ENCODE measurements at places on chromosomes 12 and 14.

DNA sequence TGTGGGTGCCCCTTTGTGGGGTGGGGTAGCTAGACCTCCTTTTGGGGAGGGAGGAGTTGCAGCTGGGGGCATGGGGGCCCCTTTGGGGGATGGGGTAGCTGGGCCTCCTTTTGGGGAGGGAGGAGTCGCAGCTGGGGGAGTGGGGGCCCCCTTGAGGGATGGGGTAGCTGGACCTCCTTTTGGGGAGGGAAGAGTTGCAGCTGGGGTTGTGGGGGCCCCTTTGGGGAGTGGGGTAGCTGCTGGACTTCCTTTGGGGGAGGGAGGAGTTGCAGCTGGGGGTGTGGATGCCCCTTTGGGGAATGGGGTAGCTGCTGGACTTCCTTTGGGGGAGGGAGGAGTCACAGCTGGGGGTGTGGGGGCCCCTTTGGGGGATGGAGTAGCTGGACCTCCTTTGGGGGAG is 7.0 kb downstream of the NACA start:
- no peak overlapping the region for H3K4me3 ChIP-seq
- H3K36me3 ChIP-seq = peaks cover 87% of the 10 kb centered on the region
- H3K27ac ChIP-seq = no peak overlapping the region
- no peaks in the 10 kb centered on the region for H3K27me3 ChIP-seq

- H3K27ac ChIP-seq = no peak overlapping the region
- no peaks in the 10 kb centered on the region for H3K27me3 ChIP-seq
- DNase-seq = no peak
- H3K36me3 ChIP-seq = peaks cover 3% of the 10 kb centered on the region
- peaks cover 9% of the 10 kb centered on the region for H3K4me1 ChIP-seq
These were observed 56.5 kb downstream of the KDM2B start for GRCh38 chr12:121524196-121524916.

DNA sequence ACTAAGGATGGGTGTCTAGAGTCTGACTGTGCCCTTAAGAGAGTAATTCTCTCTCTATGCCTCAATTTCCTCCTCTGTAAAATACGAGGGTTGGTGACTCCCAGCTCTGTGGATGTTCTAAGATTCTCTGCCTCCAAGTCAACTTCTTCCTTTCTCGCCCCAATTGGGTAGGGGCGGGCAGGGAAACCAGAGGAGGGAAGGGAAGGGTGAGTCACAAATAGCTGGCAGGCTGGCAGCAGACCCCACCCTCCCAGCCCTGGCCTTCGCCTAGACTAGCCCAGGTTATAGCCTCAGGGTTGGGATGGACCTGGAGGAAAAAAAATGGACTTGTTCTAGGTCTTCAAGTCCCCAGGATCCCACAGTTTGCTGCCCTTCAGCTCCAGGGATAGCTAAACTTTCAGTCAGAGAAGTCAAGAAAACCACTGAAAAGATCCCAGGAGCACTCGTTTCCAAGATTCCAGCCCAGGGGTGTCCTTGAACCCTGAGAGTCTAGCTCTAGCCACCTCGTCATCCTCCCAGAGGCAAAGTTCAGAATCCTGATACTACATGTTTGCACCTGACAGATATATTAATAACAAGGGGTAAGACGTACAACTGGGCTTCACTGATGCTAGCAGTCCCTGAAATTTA is 2.3 kb downstream of the DGKA start:
- peaks cover 70% of the 10 kb centered on the region for H3K36me3 ChIP-seq
- H3K27me3 ChIP-seq = no peaks in the 10 kb centered on the region
- no peak for DNase-seq
- H3K4me1 ChIP-seq = peaks cover 65% of the 10 kb centered on the region

GRCh38 chr14:67527756-67528155 is 5.3 kb upstream of the PLEKHH1 start:
- no peak overlapping the region for H3K4me3 ChIP-seq
- peaks cover 25% of the 10 kb centered on the region for H3K27me3 ChIP-seq

GRCh38 chr12:10716277-10716676 is 6.8 kb downstream of the YBX3 start:
- H3K36me3 ChIP-seq = peaks cover 72% of the 10 kb centered on the region
- H3K4me3 ChIP-seq = no peak overlapping the region
- peaks cover 55% of the 10 kb centered on the region for H3K4me1 ChIP-seq
- DNase-seq = no peak
- H3K27ac ChIP-seq = no peak overlapping the region
- no peaks in the 10 kb centered on the region for H3K27me3 ChIP-seq

DNA sequence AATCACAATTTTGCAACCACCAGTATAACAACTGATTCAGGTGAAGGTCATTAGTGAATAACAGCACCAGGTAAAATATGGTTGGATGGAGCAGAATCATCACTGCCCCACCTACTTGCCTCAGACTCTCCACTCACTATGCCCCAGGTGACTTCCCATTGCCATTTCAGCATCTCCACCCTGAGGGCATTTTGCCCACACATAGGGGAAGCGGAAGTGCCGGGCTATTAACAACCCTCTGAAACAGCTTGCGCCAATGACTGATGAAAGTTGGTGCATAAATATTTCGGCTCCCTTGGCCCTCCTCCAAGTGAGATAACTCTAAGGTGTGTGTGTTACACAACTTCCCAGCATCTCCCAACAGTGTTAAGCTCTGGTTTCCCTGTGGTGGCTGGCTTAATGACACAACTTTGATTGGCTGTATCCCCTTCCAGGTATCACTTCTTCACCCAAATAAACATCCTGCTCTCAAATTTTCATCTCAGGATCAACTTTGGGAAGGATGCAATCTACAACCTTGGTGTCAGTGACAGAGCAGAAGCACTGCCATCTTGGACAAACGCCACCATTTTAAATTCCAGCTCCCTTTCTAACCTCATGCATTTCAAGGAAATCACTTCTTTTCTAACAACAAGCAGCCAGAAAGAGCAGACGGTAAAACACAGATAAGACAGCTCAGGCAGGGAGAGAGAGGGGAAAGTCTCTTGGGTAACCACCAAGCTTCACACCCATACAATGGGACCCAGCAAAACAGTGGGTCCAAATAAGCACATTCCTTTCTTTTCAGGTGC is 73.6 kb upstream of the PPP2R5C start:
- H3K27ac ChIP-seq = no peak overlapping the region
- no peak for DNase-seq
- H3K4me3 ChIP-seq = no peak overlapping the region
- no peaks in the 10 kb centered on the region for H3K4me1 ChIP-seq
- peaks cover 4% of the 10 kb centered on the region for H3K27me3 ChIP-seq

GRCh38 chr12:121992059-121992879 is 29.4 kb upstream of the BCL7A start:
- peak overlapping the region; percentile 54 for H3K4me3 ChIP-seq
- no peaks in the 10 kb centered on the region for H3K36me3 ChIP-seq
- H3K4me1 ChIP-seq = peaks cover 17% of the 10 kb centered on the region
- peak overlapping the region; percentile 88 for H3K27ac ChIP-seq
- peaks cover 1% of the 10 kb centered on the region for H3K27me3 ChIP-seq

DNA sequence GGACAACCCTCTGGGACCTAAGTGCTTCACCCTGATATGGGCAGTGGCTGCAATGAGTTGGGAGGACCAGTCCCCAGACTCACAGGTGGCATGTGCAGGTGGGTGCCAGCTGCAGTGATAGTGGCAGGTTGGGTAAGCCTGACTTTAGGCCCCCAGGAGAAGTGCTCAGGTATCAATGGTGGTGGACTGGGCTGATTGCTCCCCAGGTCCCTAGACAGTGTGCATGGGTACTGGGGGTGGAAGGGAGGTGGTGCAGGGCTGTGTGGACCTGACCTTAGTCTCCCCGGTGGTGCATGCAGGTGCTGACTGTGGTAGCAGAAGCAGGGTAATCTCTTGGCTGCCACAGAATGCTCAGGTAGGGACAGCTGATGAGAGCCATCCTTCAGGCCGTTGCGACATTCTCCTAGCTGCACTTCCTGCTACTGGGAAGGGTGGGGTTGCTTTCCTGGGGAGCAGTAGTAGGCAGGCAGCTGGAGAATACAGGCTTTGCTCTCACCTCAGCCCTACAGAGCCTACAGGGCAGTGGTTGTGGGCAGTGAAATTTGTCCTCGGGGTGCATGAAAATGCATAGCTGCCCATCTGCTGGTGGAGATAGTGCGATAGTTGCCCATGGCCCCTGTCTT is 33.3 kb upstream of the CCND2 start:
- peaks cover 11% of the 10 kb centered on the region for H3K27me3 ChIP-seq
- H3K4me3 ChIP-seq = no peak overlapping the region
- DNase-seq = no peak
- no peaks in the 10 kb centered on the region for H3K4me1 ChIP-seq

DNA sequence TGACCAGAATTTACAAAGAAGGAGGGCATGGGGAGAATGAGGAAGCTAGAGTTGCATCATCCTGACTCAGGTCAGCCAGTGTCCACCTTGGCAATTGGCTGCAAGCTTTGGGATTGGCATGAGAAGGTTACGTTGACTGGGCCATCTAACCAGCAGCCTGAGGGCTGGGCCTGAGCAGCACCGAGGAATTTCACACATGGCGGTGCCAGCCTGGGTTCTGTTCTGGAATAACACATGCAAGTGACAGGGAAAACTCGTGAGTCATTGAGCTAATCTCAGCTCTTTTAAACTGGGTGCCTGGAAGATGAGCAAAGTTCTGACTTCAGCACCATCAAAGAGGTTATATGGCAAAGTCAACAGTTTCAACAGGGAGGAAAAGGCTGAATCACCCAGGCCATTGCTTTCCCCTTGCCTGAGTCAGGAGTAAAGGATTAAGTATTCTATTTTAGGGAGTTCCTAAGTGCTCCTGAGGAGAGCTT is 543.2 kb upstream of the TBX3 start:
- H3K4me1 ChIP-seq = no peaks in the 10 kb centered on the region
- H3K27me3 ChIP-seq = no peaks in the 10 kb centered on the region
- no peaks in the 10 kb centered on the region for H3K36me3 ChIP-seq
- H3K27ac ChIP-seq = no peak overlapping the region

- H3K36me3 ChIP-seq = no peaks in the 10 kb centered on the region
- H3K27me3 ChIP-seq = no peaks in the 10 kb centered on the region
- no peaks in the 10 kb centered on the region for H3K4me1 ChIP-seq
- H3K4me3 ChIP-seq = no peak overlapping the region
- DNase-seq = no peak
These were observed 99.6 kb downstream of the LIN7A start for GRCh38 chr12:80838024-80838658.

DNA sequence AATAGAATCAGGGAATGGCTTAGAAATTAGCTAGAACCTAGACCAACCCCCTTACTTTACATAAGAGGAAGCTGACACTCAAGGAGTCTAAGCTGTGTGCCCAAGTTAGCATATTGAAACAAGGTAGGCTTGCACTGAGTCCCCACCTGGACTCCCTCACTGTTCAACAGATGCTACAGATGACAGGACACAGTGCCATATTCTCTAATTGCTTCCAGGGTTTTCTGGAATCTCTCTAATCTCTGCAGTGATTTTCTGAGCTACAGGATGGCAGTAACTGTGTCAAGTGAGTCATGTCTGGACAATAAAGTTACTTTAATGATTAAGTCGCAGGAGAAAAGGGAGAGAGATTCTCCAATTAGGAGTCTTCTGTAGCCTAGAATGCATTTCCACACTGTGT is 35.8 kb downstream of the AKAP6 start:
- H3K36me3 ChIP-seq = no peaks in the 10 kb centered on the region
- peaks cover 2% of the 10 kb centered on the region for H3K27me3 ChIP-seq
- no peak overlapping the region for H3K27ac ChIP-seq
- no peak overlapping the region for H3K4me3 ChIP-seq
- DNase-seq = no peak

DNA sequence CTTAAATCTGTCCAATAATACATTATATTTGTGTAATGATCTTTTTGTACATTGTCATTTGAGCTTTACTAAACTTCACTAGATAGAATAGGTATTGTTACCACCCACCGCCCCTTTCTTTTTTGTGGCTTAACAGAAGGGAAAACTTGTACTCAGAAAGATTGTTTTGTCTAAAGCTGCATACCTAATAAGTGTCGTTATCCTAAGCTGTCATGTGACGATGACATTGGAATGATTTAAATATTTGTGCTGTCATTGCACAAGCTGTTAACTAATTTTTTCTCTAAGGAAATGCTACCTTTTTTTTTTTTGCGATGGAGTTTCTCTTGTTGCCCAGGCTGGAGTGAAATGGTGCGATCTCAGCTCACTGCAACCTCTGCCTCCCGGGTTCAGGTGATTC is 3.6 kb downstream of the DIP2B start:
- H3K36me3 ChIP-seq = peaks cover 7% of the 10 kb centered on the region
- DNase-seq = no peak
- H3K27me3 ChIP-seq = no peaks in the 10 kb centered on the region
- H3K4me1 ChIP-seq = peaks cover 53% of the 10 kb centered on the region

- DNase-seq = no peak
- no peak overlapping the region for H3K4me3 ChIP-seq
- no peaks in the 10 kb centered on the region for H3K27me3 ChIP-seq
- no peaks in the 10 kb centered on the region for H3K4me1 ChIP-seq
- no peaks in the 10 kb centered on the region for H3K36me3 ChIP-seq
These were observed 377.0 kb downstream of the NPAS3 start for GRCh38 chr14:33315721-33316120.

DNA sequence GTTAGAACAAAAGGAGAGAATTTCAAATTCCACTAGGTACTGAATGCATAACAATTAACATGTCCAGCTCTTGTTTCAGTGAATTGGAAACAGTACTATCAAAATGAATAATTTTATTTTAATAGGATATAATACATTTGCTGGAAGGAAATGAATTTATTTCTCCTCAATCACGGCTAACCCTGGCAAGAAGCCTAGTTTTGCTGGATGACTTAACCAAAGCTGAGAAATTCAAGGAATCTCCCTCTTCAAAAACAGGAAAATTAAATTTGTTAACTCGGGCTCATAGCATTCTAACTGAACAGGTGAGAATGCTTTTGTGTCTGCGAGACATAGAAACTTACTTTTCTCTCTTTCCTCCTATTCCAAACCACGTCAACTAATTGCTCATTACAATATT is 163.5 kb upstream of the NEDD1 start:
- H3K27ac ChIP-seq = no peak overlapping the region
- no peaks in the 10 kb centered on the region for H3K36me3 ChIP-seq
- no peak for DNase-seq
- H3K4me3 ChIP-seq = no peak overlapping the region

- no peak for DNase-seq
- H3K36me3 ChIP-seq = peaks cover 61% of the 10 kb centered on the region
- H3K27me3 ChIP-seq = no peaks in the 10 kb centered on the region
- peak overlapping the region; percentile 100 for H3K27ac ChIP-seq
- peak overlapping the region; percentile 61 for H3K4me3 ChIP-seq
- peaks cover 91% of the 10 kb centered on the region for H3K4me1 ChIP-seq
These were observed 154.8 kb downstream of the PRKCH start for GRCh38 chr14:61476105-61476753.

DNA sequence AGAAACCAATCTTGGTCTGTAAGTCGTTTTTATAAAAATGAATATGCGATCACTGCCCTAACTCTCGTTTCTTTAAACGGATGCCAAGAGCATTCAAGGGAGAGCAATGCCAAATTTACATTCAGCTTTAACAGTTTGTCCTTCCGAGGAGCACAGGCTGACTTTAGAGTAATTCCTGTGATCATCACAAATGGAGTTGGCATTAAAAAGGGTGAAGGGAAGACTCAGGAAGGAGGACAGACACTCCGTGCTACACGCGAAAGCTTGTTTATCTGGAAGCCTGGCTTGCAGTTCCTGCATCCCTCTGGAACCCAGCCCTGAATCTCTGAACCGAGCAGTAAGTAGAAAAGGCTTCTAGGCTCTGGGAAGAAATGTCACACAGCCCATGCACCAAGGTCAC is 78.4 kb downstream of the PAPOLA start:
- H3K27ac ChIP-seq = no peak overlapping the region
- H3K36me3 ChIP-seq = no peaks in the 10 kb centered on the region
- H3K27me3 ChIP-seq = peaks cover 4% of the 10 kb centered on the region
- DNase-seq = no peak
- H3K4me1 ChIP-seq = peaks cover 17% of the 10 kb centered on the region
- H3K4me3 ChIP-seq = no peak overlapping the region
